Spinal cord (tissue), 10 donors: ENCODE measurements at places on chromosomes 16 and 17. TPM values are rescaled to one million over a fixed set of nuclear protein-coding genes. Genes with fewer than 3 reads are reported as not detected.
A peak's percentile ranks its signal among the peaks of the same experiment; 100 is the strongest.

Gene MYH1
- not detected for total RNA-seq

Gene SLFN13
- 1.6 TPM for total RNA-seq

Gene OMG
- 62.6 TPM for total RNA-seq

Gene TBX6
- 0.20 TPM for total RNA-seq

Gene TMEM114
- 0.79 TPM for total RNA-seq

Gene TBC1D3I
- not detected for total RNA-seq

Gene ADAD2
- total RNA-seq, result 0.39 TPM

Gene ST6GALNAC1
- total RNA-seq, result 1.2 TPM

Gene YPEL3
- 40.9 TPM for total RNA-seq

Gene TRIM65
- total RNA-seq, result 11.7 TPM

DNA sequence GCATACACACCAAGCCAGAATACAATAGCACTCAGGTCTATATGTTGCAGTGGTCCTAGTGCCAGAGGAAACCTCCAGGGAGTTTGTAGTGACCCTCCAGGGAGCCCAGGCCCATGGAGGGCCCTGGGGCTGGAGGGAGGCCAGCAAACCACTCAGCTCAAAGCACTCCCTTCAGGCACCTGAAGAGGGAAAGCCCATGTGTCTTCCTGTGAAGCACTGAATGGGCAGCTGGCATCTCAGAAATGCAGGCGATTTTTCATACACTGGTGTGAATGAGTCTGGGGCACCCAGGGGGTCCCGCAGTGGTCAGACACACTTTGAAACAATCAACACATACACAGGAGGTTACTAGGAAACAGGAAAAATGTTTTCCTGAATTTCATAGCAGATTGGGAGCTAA, 12.8 kb downstream of the TBC1D26 start:
- DNase-seq, result peak; percentile 16
- H3K4me3 ChIP-seq, result no peak overlapping the region
- H3K27ac ChIP-seq, result no peak overlapping the region
- no peaks in the 10 kb centered on the region for H3K36me3 ChIP-seq
- H3K27me3 ChIP-seq, result no peaks in the 10 kb centered on the region
- peaks cover 7% of the 10 kb centered on the region for H3K4me1 ChIP-seq

DNA sequence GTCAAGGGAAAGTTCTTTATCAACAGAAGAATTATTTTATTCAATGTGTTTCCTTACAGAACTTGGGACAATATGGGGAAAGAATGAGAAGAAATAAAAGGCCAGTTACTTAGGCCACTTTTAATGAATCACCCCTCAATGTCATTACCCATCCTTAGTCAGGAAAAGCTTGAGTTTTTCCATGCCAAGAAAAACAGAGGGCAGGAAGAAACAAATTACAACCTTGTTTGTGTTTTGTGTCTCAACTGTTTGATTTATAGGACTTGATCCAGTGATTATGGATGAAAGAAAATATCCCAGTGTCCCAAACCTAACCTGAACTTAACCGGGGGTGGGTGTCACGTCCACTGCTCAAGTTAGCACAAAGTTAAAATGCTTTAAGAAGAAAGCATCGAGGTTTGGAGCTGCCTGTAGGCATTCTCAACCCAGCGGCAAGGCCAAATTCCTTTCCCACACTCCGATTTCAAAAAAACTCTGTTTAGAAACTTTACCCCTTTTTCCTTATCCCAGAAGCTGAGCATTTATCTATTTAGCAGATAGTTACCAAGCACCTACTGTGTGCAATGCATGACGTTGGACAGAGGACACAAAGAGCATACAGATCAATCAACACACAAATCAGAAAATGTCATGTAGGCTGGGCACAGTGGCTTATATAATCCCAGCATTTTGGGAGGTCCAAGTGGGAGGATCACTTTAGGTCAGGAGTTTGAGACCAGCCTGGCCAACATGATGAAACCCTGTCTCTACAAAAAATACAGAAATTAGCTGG, 14.0 kb upstream of the CYB5B start:
- H3K4me3 ChIP-seq, result no peak overlapping the region
- DNase-seq, result no peak
- H3K27ac ChIP-seq, result peak overlapping the region; percentile 11
- no peaks in the 10 kb centered on the region for H3K36me3 ChIP-seq

GRCh38 chr17:64004218-64004770, 6.1 kb downstream of the PRR29 start:
- H3K4me1 ChIP-seq, result peaks cover 39% of the 10 kb centered on the region
- H3K27me3 ChIP-seq, result no peaks in the 10 kb centered on the region
- H3K4me3 ChIP-seq, result no peak overlapping the region
- no peak overlapping the region for H3K27ac ChIP-seq
- H3K36me3 ChIP-seq, result peaks cover 9% of the 10 kb centered on the region
- DNase-seq, result no peak

- no peaks in the 10 kb centered on the region for H3K27me3 ChIP-seq
- DNase-seq, result no peak
- H3K27ac ChIP-seq, result no peak overlapping the region
- H3K36me3 ChIP-seq, result no peaks in the 10 kb centered on the region
These were observed 387.4 kb downstream of the CPPED1 start for GRCh38 chr16:12416136-12416787.

DNA sequence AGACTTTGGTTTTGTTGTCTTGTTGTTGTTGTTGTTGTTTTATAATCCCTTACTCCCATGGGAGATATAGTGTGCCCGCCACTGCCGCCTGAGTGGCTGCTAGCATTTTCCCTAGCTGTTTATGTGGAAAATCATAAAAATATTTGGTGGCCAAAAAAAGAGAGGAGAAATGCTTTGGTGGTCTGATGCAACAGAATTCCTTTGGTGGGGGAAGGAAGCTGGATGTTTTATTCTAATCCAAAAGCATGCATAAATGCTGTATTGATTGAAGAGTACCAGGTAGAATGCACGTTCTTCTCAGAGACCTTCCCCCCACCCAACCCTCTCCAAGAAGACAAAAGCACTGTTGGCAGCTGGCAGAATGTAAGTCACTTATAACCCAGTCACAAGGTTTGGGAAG, 93.2 kb downstream of the C17orf67 start:
- no peaks in the 10 kb centered on the region for H3K27me3 ChIP-seq
- no peak overlapping the region for H3K4me3 ChIP-seq
- H3K27ac ChIP-seq, result no peak overlapping the region
- DNase-seq, result no peak
- no peaks in the 10 kb centered on the region for H3K36me3 ChIP-seq

- H3K4me3 ChIP-seq, result no peak overlapping the region
- no peak for DNase-seq
- H3K27me3 ChIP-seq, result no peaks in the 10 kb centered on the region
These were observed 18.3 kb downstream of the CDC42EP4 start for GRCh38 chr17:73293480-73293911.

DNA sequence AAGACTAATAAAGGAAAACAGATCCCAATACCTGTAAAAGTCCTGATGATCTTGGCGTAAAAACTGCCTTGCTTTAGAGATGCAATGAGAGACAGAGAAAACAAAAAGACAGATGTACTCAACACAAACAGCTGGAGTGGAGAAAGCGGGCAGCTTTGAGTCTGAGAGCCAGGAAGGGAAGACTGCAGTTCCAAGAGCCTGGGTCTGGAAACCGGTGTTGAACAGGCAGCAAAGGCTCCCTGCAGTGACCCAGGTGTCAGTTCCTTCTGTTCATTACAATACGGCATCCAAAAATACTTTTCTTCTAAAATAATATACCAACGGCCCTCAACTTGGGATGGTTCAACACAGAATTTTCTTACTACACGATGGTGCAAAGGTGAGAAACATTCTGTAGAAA, 29.6 kb downstream of the VPS53 start:
- H3K27ac ChIP-seq, result no peak overlapping the region
- H3K27me3 ChIP-seq, result no peaks in the 10 kb centered on the region
- no peak for DNase-seq
- no peak overlapping the region for H3K4me3 ChIP-seq
- peaks cover 19% of the 10 kb centered on the region for H3K36me3 ChIP-seq

- DNase-seq, result no peak
- H3K4me1 ChIP-seq, result no peaks in the 10 kb centered on the region
- H3K36me3 ChIP-seq, result peaks cover 37% of the 10 kb centered on the region
- no peak overlapping the region for H3K27ac ChIP-seq
- H3K4me3 ChIP-seq, result no peak overlapping the region
These were observed 19.1 kb upstream of the ARL2BP start for GRCh38 chr16:57225978-57226377.

DNA sequence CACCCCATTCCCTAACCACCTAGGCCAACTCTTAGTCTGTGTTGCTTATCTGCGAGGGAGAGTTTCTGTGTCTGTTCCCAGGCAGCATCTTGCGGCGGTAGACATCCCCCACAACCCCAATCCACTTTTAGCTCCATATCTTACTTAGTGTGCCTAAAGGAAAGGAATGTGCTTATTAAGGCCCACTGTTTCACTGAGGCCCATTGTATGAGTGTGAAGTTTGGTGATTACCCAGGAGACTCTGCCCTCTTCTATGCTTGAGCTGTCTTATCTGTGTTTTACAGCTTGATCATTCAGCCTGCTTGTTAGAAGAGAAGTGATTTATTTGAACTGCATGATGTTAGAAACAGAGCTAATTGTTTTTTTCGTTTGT, 10.3 kb upstream of the MLYCD start:
- no peaks in the 10 kb centered on the region for H3K27me3 ChIP-seq
- H3K36me3 ChIP-seq, result no peaks in the 10 kb centered on the region
- H3K27ac ChIP-seq, result no peak overlapping the region
- no peak for DNase-seq
- H3K4me3 ChIP-seq, result no peak overlapping the region
- H3K4me1 ChIP-seq, result peaks cover 3% of the 10 kb centered on the region

DNA sequence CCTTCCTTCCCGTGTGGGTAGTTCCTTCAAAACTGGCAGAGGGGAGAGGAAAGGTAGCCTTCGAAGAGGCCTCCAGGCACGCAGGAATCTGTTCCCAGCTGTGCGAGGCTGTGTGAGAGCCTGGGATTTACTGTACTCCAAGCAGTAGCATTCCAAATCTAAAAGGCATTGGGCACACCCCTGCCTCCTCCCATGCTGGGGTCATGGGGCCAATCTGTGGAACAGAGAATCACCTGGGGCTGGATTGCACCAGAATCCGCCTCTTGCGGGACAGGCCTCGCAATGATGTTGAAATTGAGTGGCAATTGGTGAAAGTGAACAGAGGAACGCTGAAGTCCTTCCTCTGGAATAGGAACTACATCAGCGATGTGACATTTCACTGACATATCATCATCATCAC, 72.5 kb upstream of the IRX3 start:
- H3K27ac ChIP-seq, result no peak overlapping the region
- no peaks in the 10 kb centered on the region for H3K36me3 ChIP-seq
- H3K27me3 ChIP-seq, result peaks cover 33% of the 10 kb centered on the region

GRCh38 chr17:65254166-65254565, 117.0 kb downstream of the RGS9 start:
- no peaks in the 10 kb centered on the region for H3K27me3 ChIP-seq
- H3K4me3 ChIP-seq, result no peak overlapping the region
- H3K4me1 ChIP-seq, result no peaks in the 10 kb centered on the region

DNA sequence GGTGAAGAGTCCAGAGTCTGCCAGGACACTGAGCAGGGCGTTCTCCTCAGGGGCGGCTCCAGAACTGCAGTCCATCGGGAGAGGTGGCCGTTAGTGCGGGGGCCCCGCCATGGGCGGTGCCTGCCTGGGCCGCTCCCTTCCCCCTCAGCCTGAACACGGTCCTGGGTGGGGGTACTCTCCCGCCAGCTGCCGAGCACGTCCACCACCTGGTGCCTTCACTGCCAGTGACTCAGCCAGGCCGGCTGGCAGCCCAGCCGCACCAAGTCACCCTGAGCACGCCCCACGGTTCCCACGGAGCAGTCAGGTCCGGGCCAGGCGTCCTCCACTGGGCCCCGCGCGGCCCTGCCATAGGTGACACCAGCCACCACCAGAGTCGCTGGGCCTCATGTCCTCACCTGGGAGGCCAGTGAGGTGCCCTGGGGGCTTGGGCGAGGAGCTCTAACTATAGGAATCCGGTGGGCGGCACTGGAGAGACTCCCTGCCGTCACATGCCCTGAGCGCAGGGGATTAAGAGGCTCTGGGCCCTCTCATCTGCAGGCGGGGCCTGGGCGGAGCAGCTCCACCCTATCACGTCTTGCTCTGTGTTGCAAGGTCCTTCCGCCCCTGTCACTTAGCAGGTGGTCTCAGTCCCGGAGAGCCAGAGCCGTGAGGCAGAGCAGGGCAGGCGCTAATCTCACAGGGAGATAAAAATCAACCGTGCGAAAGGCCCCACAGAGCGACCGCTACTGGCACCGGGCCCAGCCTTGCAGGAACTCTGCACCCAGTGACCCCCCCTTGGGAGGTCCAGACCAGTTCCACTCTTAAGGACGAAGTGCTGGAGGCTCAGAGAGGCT, 14.3 kb downstream of the PIEZO1 start:
- H3K4me1 ChIP-seq, result peaks cover 80% of the 10 kb centered on the region
- H3K36me3 ChIP-seq, result no peaks in the 10 kb centered on the region
- no peak overlapping the region for H3K27ac ChIP-seq
- no peak overlapping the region for H3K4me3 ChIP-seq
- H3K27me3 ChIP-seq, result peaks cover 11% of the 10 kb centered on the region

DNA sequence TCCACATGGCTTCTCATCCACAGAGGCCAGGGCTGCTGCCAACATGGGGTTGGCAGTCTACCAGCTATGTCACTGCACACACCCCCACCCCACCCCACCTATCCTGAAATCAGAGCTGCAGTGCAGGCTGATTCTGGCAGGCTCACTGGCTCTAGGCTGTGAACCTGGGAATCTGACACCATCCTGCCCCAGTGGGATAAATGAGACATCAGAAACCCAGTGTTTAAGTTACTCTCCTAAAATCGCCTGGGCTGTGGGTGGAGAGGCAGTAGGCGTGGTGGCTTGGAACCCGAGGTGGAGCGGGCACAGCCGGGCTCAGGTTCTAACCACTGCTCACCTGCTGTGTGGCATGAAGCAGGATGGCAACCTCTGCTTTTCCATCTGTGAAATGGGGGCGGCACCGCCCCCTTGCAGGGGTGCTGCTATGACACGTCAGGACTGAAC, 5.6 kb downstream of the SLC38A8 start:
- H3K27me3 ChIP-seq, result no peaks in the 10 kb centered on the region
- H3K27ac ChIP-seq, result no peak overlapping the region
- peaks cover 23% of the 10 kb centered on the region for H3K4me1 ChIP-seq

DNA sequence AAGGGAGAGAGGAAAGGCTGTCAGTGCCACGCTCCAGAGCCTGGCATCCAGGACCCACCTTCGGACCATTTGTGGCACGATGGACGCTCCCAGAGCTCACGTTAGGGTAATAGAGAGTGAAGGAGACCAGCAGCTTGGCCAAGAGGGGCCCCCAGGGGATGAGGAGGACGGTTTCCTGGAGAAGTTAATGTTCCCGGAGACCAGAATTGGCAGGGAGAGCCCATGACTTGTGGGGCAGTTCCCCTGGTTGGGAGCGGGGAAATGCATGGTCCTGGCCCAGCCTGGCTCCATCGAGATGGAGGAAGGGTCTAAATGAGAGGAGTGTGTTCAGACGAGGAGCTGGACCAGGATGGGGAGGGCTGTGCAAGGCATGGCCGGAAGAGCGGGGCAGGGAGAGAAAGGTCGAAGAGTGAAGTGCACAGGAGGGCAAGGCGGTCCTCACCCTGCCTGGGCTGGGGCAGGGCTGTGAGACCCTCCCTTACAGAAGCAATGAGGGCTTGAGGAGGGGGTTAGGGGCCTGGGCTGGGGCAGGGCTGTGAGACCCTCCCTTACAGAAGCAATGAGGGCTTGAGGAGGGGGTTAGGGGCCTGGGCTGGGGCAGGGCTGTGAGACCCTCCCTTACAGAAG, 2.9 kb upstream of the HIC1 start:
- DNase-seq, result no peak
- peaks cover 39% of the 10 kb centered on the region for H3K27me3 ChIP-seq
- H3K27ac ChIP-seq, result peak overlapping the region; percentile 40
- H3K4me1 ChIP-seq, result peaks cover 45% of the 10 kb centered on the region

- peaks cover 43% of the 10 kb centered on the region for H3K4me1 ChIP-seq
- DNase-seq, result no peak
- no peak overlapping the region for H3K4me3 ChIP-seq
- H3K36me3 ChIP-seq, result peaks cover 44% of the 10 kb centered on the region
- no peaks in the 10 kb centered on the region for H3K27me3 ChIP-seq
These were observed 28.8 kb downstream of the CACNA1H start for GRCh38 chr16:1181404-1182315.
